RKO (cell line): ENCODE measurements at places on chromosomes 5 and 9.

- DNase-seq, result peak; percentile 32
Measured at GRCh38 chr5:98540056-98540455, 233.4 kb upstream of the RGMB start.

- DNase-seq, result no peak
Measured at GRCh38 chr5:56250011-56250410, 16.9 kb upstream of the ANKRD55 start.

DNA sequence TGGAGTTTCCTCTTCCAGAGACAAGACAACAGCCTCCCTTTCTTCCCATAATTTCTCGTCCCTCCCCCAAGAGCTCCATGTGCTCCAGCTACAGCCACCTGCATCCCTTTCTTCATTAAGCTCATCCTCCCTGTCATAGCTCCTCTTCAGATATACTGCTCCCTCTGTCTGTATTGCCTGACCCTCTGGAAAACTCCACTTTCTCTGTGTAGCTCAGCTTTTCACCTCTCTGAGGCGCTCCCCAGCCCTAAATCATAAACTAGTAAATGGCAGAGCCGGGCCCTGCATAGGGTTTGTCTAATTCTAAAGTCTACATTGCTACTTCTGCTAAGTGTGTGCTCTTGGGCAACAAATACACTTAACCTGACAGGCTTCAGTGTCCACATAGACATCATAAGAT lies 8.8 kb upstream of the PLIN2 start:
- no peak for DNase-seq

- no peak for DNase-seq
Measured at GRCh38 chr9:128077847-128078503, 9.9 kb downstream of the SLC25A25 start.

GRCh38 chr9:95049761-95050160 lies 267.7 kb downstream of the FANCC start:
- DNase-seq, result peak; percentile 18
